ENCODE measurements at places on chromosomes 7 and 10.

GRCh38 chr7:11931307-11931706, 99.3 kb upstream of the THSD7A start:
- DNase-seq = no peak

- no peak for DNase-seq
These were observed 57.2 kb downstream of the PDGFA start for GRCh38 chr7:462173-463103.

DNA sequence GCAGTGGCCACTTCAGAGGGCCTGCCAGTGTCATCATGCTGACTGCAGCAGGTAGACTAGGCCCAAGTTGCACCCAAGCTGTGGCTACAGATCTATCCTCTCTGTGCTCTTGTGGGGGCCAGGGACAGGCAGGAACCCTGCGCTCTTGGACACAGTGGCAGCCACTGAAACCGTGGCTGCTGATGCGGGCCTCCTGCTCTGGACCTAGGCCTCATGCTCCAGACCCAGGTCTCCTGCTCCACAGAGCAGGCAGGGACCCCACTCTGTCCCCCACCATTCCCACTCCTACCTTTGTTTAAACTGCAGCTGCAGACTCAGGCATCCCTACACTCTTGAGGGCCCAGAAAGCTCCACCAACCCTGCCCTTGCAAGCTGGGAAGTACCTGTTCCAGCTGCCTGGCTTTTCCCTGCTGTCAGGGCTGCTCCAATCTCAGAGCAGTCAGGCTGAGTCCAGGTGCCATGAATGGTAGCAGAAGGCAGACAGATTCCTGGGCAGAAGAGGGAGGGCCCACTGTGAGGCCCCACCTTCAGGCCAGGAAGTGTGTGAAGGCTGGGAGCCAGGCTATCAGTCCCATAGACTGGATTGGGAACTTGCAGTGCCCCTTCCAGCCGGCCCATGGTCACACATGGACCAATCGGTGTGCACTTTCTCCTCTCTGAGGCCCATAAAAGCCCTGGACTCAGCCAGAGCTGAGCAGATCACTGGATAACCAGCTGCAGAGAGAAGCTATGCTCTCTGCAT, 634.0 kb upstream of the SEMA3D start:
- DNase-seq = no peak

GRCh38 chr10:70280099-70280498, 3.7 kb downstream of the NPFFR1 start:
- no peak for DNase-seq

- peak; percentile 61 for DNase-seq
These were observed 25.0 kb downstream of the ZNF487 start for GRCh38 chr10:43461950-43462349.

DNA sequence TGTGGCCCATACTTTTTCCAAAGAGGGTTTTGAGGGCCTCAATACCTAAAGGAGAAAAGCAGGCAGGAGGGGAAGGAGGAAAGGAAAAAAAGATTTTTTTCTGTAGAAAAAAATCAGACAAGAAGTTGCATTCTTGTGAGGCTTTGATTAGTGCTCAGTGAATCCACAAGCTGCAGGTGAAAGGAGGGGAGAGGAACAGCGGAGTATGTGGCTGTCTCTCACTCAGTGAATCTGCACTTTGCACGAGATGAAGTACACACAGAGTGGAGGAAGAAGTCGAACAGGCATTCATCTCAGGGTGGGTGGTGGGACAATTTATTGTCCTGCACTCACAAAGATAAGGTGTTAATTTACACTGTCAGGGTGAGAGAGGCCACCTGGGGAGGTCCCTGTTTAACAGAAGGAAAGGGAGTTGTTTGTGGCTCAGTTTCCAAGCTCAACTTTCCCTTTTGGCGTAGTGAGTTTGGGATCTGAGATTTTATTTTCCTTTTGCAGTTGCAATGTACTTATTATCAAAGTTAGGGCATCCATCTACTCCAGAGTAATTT, 49.0 kb upstream of the VIPR2 start:
- no peak for DNase-seq

DNA sequence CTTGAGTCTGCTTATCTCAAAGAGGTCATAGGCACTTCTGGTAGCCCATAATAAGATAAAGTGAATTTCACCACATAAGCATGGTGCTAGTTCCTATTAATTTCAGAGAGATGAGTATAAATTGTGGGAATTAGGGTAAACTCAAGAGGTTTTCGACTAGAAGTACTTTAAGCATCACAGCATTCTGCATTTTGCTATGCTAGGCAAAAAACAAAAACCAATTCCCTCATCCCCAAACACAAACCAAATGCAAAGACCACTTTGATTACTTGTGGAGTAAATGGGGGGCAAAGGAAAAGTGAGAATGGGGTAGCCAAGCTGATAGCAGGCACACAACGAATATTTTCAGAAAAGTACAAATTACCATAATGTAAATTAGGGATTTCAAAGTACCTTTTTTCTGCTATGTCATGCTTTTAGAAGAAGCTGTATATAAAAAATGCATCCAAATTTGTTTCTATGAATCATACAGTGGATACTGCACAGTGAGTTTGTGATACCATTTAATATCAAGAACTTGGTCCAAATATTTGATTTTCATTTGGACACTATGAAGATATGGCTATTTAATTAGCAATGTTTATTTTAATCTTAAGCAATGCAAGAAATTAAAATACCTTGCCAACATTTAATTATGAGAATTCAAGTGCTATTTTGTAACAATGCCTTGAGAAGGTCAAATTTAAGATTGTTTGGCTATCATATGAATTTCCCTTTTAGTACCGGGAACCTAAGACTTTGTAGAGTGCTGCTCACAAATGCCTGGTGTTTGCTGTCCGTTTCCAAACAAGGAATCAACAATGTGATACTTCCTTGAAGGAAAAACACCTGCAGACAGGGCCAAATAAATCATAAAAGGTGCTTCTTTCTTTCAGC, 455.5 kb downstream of the PHTF2 start:
- DNase-seq = no peak

DNA sequence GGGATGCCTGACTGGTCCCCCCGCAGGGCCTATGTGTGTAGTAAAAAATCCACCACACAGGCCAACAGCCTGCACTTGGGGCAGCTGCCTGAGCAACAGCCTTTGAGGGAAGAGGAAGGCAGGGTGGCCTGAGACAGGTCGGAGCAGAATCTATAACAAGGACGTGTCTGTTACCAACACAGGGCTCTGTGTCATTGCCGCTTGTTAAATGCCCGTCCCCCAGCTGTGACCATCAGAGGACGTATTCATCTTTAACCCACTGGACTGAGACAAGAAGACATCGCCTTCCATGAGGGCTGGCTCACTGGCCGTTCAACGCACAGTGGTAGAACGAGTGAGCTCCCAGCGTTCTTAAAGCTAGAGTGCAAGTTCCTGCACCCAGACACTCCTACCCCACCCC, 7.8 kb downstream of the PDIA4 start:
- DNase-seq = no peak

DNA sequence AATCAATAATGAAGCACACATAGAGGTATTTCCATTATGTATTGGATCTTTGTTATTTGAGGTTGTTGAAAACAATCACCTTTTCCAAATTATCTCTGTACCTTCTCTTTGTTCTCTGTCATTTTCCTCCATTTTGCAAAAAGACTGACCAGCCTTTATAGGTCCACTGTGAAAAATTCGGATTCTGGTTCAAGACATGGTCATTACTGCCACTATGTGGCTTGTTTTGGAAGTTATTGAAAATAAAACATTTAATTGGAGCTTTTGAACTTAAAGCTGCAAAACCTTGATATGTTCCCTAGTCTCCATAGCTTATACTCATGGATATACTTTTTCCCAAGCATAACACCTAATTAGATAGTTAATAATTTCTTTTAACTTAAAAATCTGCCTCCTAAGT, 1094.4 kb downstream of the NRG3 start:
- DNase-seq = no peak

- no peak for DNase-seq
These were observed 379.2 kb upstream of the GHITM start for GRCh38 chr10:83760142-83760541.

- DNase-seq = no peak
These were observed 12.9 kb upstream of the HOXA13 start for GRCh38 chr7:27212497-27213432.

- no peak for DNase-seq
These were observed 267.7 kb downstream of the MAD1L1 start for GRCh38 chr7:1964913-1965578.

DNA sequence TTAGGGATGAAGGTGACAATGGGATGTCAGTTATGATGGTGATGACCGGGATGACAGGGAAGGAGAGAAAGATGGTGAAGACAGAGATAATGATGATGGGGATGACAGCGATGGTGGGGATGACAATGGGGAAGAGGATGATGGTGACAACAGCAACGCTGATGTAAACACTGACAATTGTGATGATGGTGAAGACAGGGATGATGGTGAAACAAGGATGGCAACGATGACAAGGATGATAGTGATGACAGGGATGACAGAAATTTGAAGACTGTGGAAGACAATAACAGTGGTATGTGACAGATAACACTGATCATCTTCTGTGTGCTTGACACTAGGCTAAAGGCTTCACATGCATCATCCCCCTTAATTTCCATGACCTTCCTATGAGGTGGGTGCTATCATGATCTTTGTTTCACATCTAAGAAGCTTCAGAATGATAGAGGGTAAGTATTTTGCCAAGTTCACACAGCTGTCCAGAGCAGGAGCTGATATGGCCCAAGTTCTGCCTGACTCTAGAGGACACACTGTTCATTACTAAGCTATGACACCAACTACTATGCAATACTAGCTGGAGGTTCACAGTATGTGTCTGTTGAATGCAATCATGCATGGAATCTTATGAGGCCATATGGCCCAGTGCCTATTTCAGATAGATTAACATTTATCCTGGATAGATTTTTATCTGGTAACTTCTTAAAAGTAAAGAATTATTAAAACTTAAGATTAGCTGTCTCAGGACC, 105.6 kb downstream of the RNLS start:
- DNase-seq = no peak

Measured in right renal pelvis (tissue), 4 donors.